ENCODE measurements at places on chromosomes 7 and 10.
A peak's percentile ranks its signal among the peaks of the same experiment; 100 is the strongest.

DNA sequence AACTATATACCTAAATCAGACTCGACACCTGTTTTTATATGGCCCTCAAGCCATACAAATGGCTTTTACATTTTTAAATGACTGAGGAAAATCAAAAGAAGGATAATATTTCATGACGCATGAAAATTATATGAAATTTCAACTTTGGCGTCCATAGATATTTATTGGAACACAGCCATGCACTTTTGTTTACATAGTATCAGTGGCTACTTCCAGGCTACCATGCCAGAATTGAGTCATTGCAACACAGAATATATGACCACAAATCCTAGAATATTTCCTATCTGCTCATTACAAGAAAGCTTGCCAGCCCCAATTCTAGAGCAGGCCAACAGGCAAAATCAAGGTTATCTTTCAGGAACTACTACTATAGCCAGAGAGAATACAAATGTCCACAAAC lies 29.3 kb downstream of the AFAP1L2 start:
- no peak for DNase-seq

DNA sequence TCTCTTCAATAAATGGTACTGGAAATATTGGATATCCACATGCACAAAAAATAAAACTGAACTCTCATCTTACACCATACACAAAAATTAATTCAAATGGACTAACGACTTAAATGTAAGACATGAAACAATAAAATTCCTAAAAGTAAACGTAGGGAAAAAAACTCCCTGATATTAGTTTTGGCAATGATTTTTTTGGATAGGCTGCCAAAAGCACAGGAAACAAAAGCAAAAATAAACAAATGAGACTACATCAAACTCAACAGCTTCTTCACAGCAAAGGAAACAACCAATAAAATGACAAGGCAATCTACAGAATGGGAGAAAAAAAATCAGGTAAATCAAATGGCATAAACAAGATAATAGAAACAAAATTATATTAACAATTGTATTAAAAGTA lies 65.7 kb downstream of the ORC5 start:
- no peak for DNase-seq

GRCh38 chr7:111677848-111678247 lies 115.6 kb upstream of the IMMP2L start:
- no peak for DNase-seq

DNA sequence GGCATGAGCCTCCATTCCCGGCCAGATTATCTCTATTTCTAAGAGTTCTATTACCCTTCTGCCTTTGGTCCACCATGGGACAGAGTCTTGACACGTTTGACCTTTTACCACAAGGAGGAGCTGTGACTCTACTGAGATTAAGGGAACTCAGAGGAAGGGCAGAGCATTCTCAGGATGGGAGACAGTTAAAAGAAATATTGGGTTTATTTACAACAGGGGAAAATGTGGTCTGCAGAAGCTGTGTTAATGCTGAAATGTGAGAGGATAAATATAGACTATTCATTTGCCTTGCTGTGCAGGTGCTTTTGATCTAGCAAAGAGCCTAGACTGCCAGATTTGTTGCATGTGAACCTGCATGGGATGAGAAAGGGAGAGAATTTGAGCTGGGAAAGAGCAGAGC lies 45.8 kb upstream of the PRSS58 start:
- no peak for DNase-seq

DNA sequence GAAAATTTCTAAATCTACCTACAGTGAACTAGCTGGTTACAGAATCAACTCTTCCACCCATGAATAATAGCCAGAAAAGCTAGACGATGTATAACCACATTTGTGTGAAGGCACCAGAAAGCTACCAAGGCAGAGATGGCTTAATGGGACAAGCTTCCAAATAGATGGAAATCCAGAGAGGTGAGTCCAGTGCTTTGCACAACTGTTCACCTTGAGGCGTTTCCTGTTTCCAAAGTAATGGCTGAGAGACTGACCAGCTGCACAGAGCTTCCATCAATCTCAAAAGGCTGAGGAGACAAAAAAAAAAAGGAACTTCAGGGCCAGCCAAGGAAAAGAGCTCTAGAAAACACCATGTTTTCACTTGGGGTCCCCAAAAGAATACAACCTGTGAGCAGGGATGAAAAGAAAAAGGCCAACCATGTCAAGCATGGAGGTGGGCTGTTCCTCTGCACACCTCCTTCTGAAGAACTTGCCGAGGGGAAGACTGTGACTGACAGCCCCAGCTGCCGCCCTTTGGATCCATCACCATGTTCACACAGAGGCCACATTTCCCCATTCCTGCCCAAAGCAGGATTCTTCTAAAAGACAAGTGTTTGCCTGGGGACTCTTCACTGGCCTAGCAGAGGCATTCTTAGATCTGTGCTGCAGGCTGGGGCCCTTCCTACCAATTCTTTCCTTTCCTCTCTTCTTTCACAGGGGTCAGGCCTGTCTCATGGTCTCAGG lies 72.9 kb downstream of the ARHGAP21 start:
- DNase-seq, result no peak

- no peak for DNase-seq
Observed at GRCh38 chr7:5758286-5758685, 23.2 kb downstream of the RNF216 start.

DNA sequence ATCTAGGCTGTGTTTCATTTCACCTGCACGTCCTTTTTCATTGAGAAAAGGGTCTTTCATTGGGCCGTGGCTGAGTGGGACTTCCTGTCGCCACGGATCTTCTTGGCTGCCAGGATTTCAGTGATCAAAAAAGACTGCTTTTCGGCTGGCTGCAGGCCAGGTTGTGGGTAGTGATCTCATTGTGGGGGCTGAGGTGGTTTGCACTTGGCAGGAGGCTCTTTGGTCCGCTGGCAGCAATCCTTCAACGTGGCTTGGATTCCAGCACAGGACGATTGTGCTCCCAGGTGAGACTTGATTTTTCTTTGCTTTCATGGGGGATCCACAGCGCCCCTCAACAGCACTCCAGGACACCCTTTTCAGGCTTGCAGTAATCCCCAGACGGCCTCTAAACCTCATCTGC lies 29.0 kb upstream of the ZNF273 start:
- no peak for DNase-seq

DNA sequence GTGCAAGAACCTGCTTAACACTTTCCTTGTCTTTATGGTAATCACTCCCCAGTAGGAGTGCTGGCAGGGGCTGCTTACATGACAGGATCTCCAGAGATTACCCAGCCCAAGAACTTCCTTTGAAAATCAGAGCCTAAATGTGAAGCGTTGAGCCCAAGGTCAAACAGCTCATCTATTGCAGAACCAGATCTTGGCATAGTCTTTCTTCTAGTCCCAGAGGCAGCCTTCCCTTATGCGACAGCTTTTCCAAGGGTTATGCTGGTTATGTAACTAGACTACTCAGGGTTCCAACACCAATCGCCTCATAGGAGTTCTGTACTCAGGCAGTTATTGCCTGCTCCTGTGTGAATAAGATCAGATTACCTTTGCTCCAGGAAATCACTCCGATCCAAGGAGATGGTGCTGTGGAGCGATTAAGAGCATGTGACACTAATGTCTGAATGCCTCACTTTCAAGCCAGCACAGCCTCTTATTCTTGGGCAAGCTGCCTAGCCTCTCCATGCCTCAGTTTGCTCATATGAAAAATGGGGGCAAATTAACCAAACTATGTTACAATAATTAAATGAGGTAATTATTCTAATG lies 8.4 kb upstream of the LGI1 start:
- DNase-seq, result no peak

- DNase-seq, result no peak
Observed at GRCh38 chr7:97639036-97639435, 92.8 kb upstream of the TAC1 start.

DNA sequence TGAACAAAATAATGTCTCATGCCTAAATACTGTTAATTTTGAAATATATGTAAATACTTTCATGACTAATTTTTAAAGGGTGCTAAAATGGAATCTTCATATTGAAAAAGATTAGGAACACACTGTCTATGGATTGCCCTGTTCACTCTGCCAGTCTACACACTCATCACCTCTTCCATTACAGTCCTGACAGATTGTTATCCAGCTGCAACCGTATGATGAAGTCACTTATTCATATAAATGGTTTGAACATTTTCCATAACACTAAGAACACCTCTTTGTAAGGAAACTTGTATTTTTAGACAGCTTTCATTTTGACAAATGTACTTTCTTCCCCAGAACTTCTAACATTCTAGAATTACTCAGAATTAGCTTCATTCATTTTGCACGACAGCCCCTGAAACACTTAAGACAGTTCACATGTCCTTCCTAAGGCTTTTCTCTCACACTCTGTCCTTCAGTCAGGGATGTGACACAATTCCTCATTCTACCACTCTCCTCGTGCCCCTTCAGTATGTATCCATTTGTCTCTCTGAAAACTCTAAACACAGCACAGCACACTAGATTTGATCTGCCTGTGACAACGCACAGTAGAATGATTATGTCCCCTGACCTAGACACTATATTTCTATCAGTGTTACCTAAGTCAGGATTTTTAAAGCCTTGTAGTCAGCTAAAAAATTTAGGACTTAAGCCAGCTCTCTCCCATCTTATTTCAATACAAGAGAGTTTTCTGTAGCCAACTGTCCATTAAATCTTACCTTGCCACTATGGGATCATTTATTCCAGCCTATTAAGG lies 71.9 kb downstream of the ORC5 start:
- DNase-seq, result no peak

GRCh38 chr7:7671361-7671760 lies 30.8 kb downstream of the UMAD1 start:
- DNase-seq, result no peak

DNA sequence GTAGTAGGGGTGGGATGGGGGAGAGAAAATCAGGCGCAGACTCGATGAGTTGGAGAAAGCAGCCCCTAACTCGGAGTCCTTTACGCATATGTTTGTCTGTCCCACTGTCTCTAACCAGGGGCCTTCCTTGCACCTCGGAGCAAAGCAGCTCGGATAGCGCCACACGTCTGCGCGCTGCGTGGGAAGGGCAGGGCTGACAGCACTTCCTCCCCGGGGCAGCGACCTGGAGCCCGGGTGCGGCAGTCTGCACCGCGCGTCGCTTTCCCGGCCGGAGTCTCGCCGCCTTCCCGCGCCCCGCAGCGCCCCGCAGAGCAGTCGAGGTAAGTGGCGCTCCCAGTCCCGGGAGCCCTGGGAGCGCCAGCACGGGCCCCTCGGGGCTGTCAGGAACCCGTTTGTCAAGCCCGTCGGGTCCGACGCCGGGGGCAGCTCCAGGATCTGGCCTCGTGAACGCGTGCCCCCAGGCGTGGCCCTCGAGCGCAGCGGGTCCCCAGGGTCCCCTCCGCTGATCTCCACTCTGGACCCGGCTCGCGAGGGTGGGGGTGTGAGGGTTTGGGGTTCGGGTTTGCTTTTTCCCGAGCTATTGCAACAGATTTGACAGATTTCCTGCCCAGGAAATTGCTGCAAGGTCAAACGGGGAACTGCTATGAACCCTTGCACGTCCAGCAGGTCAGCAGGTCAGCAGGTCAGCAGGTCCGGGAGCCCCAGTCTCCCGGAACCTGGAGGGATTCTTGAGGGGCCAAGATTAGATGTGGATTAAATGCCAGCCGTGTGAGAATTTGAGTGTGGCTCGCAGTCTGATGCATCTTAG lies 597 bp downstream of the APBB1IP start:
- peak; percentile 39 for DNase-seq

- no peak for DNase-seq
Observed at GRCh38 chr10:7610651-7611389, 55.9 kb downstream of the ITIH5 start.

- DNase-seq, result peak; percentile 60
Observed at GRCh38 chr10:67788028-67788886, 49.7 kb downstream of the DNAJC12 start.

- no peak for DNase-seq
Observed at GRCh38 chr10:89399956-89400355, 7.5 kb downstream of the IFIT1 start.

DNA sequence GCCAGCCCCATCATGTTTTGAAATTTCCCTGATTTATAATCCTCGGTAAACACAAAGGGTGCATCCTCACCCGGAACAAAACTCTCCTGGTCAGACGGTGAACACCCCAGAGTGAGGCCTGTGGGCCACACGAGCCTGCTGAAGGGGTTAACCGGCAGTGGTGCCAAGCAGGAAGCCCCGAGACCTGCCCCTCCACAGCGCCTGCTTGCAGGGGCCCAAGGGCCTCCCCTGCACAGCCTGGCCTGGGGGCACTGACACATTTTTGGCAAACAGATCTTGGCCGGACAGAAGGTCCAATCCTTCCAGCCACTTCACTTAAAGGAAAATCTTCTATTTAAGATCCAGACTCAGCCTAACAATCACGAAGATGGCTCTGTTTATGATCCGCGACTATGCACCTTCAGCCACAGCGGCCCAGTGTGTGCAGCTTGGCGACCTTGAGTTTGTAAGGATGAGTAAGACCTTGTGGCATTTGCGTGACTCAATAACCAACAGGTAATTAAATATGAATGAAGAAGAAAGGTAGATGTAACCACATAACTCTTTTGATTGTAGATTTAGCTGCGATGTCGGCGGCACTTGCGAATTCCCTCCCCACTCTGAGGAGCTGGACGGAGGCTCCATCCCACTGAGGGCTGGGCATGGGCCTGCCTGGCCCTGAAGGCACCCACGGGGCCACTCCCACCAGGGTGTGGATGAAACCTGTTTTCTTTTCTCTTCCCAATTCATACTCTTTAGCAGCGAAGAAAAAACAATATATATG lies 328.2 kb downstream of the DNAJB6 start:
- no peak for DNase-seq

DNA sequence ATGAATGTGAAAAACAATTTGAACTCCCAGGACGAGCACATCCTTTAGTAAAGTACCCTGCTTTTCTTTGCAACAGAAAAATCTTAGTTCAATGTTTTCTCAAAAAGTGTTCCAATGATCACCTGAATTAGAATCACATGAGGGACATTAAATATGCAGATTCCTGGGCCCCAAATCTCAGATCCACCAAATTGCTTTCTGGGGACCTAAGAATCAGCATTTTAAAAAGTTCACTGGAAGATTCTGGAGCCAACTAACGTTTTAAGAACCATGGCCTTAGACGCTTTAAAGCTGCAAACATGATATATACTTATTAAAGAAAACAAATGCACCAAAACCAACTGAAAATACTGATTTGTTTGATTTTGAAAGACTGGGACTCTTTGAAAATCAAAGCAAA lies 143.4 kb upstream of the TMEM168 start:
- DNase-seq, result no peak

DNA sequence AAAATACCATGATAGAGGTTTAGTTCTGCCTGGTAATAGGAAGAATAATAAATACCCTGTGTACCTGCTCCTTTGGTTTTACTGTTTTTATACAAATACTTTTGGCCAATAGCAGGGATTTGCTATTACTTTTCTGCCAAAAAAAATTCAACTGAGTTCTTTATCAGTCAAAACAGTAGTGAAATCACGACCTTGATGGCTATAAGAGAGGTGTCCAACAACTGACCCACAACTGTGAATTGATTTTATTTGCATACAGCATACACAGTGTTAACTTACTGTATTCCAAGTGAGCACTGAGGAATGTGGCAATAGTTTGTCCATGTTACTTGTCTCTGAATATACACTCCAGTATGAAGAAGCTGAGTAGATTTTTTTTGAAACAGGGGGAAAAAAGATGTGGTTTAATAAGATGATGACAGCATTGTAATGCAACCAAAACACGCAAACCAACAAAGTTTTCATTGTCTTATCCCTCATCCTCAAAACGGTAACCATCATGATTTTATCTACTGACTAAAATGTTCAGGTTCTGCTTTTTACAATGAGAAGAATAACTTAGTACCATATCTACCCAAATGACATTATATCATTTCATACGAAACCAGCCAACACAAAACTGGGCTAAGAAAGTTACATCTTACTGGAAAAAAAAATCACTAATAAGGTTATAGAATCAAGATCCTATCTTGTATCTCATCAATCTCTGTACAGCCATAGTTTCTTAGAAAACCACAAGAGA lies 63.3 kb downstream of the GSAP start:
- DNase-seq, result no peak

Measured in memory B cell (primary cell).